ENCODE measurements at places on chromosomes 1 and 21.

- DNase-seq: peak; percentile 2
Observed at GRCh38 chr1:3658231-3658615, 5.9 kb downstream of the TP73 start.

GRCh38 chr1:75074831-75075395 is 59.3 kb upstream of the LHX8 start:
- DNase-seq: no peak

DNA sequence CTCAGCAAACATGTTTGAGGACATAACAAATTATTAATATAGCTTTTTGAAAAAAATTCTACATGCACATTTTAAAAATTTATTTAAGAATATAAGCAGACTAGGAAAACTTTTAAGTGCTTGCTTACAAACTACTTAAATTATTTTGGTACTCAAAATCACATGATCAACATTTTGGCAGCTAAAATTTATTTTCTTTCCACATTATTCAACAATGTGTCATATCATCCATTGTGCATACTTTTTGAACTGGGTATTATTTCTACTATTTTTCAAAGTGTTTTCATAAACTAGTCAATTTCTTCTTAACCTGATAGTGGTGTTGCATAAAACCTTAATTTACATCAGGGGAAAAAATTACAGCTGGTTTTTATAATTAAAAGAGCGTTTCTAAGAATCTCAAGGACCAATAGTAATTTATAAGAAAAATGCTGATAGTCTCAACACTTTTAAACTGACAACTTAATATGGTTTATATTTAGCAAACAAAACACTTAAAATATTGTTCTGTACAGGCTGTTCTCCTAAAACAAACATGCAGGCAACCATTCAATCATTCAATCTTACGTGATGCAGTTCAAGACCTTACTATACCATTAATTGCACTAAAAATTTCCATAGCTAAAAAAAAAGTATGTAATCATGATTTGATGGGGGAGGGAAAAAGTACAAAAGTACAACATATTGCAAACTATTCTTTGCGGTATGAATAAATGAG is 105.0 kb downstream of the GPATCH2 start:
- no peak for DNase-seq

GRCh38 chr1:167625040-167625823 is 4.8 kb upstream of the RCSD1 start:
- no peak for DNase-seq

DNA sequence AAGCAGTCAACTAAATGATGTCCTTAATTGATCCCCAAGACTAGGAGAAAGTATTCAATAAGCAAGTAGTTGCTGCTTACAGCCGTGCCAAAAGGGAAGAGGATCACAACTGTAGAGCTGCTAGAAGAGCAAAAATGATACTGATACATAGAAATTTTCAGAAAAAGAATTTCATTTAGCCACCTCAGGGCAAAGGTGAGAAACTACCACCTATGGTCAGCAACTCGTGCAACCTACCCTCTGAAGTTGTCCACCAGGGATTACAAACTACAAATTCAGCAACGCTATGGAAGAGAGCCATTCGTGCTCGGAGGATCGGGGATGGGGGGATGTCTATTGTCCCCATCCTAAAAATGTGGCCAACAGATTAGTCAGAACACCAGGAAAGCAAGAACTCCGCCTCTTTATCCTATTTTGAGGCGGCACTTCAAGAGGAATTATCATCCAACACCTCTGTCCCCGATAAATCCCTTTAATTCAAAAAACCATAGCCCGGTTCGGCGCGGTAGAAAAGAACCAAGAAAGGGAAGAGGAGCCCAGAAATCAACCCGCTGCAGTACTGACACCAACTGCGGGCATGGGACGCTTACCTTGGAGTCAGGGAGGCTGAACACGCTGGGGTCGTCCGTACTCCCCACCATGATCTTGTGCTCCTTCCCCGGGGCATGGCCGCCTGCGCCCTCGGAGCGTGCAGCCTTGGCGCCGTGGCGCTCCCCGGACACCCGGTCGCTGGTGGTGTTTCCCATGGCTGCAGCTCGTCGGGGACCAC is 687 bp downstream of the PRKAB2 start:
- DNase-seq: no peak

DNA sequence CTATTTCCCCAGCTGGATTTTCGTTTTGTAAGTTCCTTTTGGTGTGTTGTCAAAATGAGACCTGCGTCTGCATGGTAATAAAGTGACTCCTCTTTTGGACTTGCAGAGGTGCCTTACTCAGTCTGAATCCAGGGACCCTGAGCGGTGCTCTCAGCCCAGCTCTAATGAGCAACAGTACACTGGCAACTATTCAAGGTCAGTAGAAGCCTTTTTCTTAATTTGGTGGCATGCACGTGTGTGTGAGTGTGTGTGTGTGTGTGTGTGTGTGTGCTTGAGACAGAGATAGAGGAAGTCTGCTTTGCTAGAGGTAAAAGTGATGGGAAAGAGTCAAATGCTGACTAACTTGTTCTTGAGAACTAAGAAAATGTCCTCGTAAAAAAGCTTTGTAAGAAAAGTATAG is 105.4 kb downstream of the CD247 start:
- DNase-seq: no peak

DNA sequence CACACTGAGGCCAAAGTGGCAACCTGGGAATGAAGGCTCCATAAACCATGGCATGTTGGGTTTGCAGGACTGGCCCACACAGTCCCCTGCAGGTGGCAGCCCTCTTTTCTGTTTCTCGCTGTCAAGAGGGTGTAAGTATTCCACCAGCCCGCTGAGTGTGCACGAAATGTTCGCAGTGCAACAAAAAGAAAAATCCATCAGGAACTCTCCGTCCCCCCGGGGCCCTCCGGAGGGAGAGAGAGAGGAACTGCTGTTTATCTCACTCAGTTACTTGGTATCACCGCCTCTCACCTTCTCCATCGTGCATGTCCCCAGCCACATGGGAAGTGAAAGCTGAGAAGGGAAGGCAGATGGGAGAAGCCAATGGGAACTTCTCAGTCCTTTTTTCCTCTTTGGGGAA is 38.3 kb downstream of the NCF2 start:
- DNase-seq: no peak

GRCh38 chr1:29621826-29622435 is 385.6 kb downstream of the PTPRU start:
- no peak for DNase-seq

DNA sequence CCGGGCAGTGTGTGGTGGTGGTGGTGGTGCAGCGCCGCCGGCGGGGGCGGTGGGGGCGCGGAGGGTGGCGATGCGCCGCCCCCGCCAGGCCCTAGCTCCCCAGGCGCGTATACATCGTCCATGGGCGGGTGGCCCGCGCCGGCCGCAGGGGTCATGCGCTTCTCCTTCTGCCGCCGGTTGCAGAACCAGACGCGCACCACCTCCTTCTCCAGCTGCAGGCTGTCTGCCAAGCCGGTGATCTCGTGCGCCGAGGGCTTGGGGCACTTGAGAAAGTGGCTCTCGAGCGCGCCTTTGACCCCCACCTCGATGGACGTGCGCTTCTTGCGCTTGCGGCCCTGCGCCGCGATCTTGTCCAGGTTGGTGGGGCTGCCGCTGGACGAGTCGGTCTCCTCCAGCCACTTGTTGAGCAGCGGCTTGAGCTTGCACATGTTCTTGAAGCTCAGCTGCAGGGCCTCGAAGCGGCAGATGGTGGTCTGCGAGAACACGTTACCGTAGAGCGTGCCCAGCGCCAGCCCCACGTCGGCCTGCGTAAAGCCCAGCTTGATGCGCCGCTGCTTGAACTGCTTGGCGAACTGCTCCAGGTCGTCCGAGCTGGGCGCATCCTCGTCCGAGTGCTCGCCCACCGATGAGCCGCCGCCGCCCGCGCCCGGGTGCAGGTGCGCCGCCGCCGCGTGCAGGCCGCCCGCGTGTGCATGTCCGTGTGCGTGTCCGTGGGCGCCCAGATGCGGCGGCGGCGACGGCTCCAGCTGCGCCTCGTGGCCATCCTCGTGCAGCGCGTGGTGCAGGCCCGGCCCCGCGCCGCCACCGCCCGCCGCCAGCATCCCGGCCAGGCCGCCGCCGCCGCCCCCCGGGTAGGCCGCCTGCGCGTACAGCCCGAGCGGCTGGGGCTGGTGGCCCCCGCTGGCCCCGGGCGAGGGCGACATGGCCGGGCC is 926 bp downstream of the POU3F1 start:
- DNase-seq: no peak

DNA sequence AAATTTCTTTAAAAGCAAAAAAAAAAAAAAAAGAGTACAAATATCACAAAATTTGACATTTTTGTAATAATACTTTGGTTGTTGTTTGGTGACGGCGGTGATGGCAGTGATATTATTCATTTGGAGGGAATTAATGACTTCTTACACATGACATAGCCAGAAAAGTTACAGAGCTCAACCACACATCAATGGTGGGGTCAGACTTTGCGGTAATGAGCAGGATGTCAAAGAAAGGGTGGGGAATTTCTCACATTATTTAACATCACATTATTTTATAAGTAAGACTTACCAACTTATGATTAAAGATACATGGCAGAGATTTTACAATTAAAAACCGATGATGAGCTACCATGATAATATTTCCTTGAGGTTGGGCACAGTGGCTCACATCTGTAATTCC is 248.2 kb downstream of the RERE start:
- DNase-seq: no peak

DNA sequence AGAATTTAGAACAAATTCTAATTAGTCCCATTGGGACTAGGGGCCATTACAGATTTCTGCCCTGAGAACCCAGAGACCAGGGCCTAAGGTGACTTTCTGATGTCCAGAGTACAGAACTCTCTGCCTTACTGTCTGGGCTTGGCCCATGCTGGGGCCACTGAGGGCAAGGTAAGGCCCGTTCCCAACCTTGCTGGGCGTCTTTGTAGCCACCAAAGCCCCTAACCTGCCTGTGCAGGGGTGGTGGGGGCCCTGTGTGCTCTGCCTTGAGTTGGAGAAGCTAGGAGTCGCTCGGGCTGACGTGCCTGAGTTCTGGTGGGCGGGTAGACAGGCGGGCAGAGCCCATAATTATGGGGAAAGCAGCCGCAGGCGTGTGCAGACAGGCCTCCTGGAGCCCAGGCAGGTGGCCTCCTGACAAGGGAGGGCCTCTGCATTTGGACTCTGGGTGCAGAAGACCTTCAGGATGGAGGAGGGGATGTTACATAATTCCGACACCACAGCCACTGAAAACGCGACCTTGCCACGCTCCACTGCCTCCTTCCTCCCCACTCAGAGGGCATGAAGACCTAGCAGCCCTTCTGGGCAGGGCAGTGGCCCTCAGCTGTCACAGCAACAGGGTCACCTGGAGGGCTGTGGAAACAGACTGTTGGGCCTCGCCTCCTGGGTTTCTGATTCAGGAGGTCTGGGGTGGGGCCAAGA is 239.9 kb upstream of the TMEM51 start:
- DNase-seq: no peak

All from right forelimb (tissue), 1 donor.